ENCODE measurements at places on chromosomes 4 and X. TPM values are rescaled to one million over a fixed set of nuclear protein-coding genes. Genes with fewer than 3 reads are reported as not detected.

DNA sequence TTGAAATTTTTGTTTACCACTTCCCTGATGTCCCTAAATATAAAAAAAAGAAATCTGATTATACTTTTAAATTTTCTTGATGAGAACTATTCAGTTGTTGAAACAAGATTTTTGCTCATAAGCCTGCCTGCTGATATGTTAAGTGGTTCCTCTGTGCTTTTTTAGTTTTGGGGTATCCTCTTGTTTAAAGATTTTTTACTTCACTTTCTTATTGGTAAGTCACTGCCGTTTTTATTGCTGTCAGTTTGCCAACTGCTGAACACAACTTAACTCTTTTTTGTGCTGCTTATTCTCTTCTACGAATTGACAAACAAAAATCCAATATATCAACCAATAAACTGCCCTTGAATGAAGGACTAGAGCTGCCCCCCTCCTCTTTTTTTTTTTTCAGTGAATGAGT, 39.5 kb downstream of the GUCY1A1 start:
- no peaks in the 10 kb centered on the region for H3K4me1 ChIP-seq
- no peaks in the 10 kb centered on the region for H3K36me3 ChIP-seq
- no peak overlapping the region for H3K27ac ChIP-seq
- no peak overlapping the region for H3K4me3 ChIP-seq
- H3K27me3 ChIP-seq = no peaks in the 10 kb centered on the region

Gene BMX
- total RNA-seq = 1.2 TPM

GRCh38 chr4:152159773-152160172, 376.1 kb downstream of the FBXW7 start:
- H3K27me3 ChIP-seq = no peaks in the 10 kb centered on the region
- DNase-seq = no peak
- H3K4me1 ChIP-seq = peaks cover 3% of the 10 kb centered on the region
- H3K4me3 ChIP-seq = no peak overlapping the region

- H3K36me3 ChIP-seq = no peaks in the 10 kb centered on the region
- peaks cover 90% of the 10 kb centered on the region for H3K4me1 ChIP-seq
- H3K4me3 ChIP-seq = no peak overlapping the region
- H3K27ac ChIP-seq = peak overlapping the region; percentile 81
- no peaks in the 10 kb centered on the region for H3K27me3 ChIP-seq
Measured at GRCh38 chr4:168847771-168848502, 162.1 kb downstream of the CBR4 start.

Gene ARHGAP4
- total RNA-seq = 18.3 TPM

Gene HSD17B13
- not detected for total RNA-seq

Gene XAGE1A
- total RNA-seq = not detected

DNA sequence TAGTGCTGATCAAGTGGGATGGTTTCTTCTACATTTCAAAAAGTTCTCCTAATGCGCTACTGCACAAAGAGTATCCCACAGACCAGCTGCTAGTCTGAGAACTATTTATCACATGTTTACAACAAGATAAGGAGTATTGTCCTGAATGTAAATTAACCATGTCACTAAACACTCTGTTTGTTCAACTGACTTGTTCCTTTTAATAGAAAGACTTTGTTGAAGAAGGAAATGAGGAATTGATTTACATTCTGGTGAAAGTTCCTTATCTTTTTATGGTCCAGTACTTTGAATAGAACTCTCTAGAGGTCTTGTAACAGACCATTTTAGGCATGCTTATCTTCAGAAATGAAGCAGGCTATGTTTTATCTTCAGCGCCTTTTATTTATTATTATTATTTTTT, 67.3 kb upstream of the IL13RA1 start:
- no peaks in the 10 kb centered on the region for H3K4me1 ChIP-seq
- no peaks in the 10 kb centered on the region for H3K27me3 ChIP-seq
- H3K36me3 ChIP-seq = no peaks in the 10 kb centered on the region
- H3K27ac ChIP-seq = no peak overlapping the region
- H3K4me3 ChIP-seq = no peak overlapping the region

Gene ADH1A
- total RNA-seq = not detected

Gene C4orf50
- 0.19 TPM for total RNA-seq

DNA sequence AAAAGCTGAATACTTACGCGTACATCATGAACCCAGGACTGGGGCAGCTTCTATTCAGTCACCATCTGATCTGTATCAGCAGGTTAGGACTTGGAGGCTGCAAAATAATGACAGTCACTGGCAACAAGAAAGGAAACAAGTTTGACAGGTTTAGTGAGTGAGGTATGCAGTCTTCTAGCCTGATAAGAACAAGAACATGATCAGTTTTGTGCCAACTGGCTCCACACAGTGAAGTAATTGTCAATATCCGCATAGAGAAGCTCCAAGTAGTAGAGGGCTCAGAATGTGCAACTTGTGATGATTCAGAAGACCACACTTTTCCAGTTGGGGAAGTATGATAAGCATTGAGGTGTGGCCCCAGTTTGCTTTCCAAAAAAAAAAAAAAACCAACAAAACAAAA, at the start of gene TMPRSS11F:
Gene TMPRSS11F, minus strand, starts transcription at position 77 of the 400 bp plus-strand sequence. Its CDS starts 49 bp downstream, at position 28.
- no peak for DNase-seq
- peak within 1 kb of the TSS; percentile 19 for H3K4me3 ChIP-seq
- no peaks in the 10 kb centered on the region for H3K27me3 ChIP-seq
- H3K4me1 ChIP-seq = no peaks in the 10 kb centered on the region
- no peaks in the 10 kb centered on the region for H3K36me3 ChIP-seq

GRCh38 chrX:151722241-151722846, 6.5 kb downstream of the FATE1 start:
- H3K27me3 ChIP-seq = no peaks in the 10 kb centered on the region
- no peaks in the 10 kb centered on the region for H3K36me3 ChIP-seq
- DNase-seq = no peak
- H3K4me3 ChIP-seq = no peak overlapping the region
- H3K27ac ChIP-seq = no peak overlapping the region

GRCh38 chrX:134713618-134714107, 55.4 kb upstream of the PLAC1 start:
- H3K27ac ChIP-seq = no peak overlapping the region
- DNase-seq = no peak
- H3K36me3 ChIP-seq = no peaks in the 10 kb centered on the region
- H3K27me3 ChIP-seq = no peaks in the 10 kb centered on the region
